Gastrocnemius medialis (tissue), 4 donors: ENCODE measurements at places on chromosomes 13 and 19. TPM values are rescaled to one million over a fixed set of nuclear protein-coding genes. Genes with fewer than 3 reads are reported as not detected.

- no peak for DNase-seq
Observed at GRCh38 chr13:110642291-110642981, 27.1 kb downstream of the NAXD start.

- DNase-seq, result no peak
Observed at GRCh38 chr13:65966991-65967451, 1263.1 kb downstream of the PCDH9 start.

GRCh38 chr19:11102944-11103343 is 13.7 kb downstream of the LDLR start:
- DNase-seq, result no peak

- no peak for DNase-seq
Observed at GRCh38 chr19:41709951-41710645, 1.7 kb downstream of the CEACAM5 start.

DNA sequence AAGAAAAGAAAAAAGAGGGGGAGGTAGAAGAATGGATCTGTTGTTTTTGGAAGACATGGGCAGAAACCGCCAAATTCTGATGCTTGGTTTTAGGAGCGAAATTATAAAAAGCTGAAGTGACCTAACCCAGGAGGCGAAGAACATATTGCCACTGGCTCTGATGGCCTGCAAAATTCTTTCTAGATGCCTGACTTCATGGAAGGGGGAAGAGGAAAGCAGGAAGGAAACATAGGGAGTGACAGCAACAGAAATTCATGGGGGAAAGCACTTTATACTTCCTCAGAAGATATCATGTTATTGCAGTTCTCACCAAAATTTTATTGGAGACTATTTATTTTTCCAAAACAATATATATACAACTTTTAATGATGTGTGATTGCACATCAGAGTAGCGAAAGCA is 213.5 kb downstream of the DLEU7 start:
- DNase-seq, result no peak

- no peak for DNase-seq
Observed at GRCh38 chr13:53074114-53074513, 45.5 kb downstream of the OLFM4 start.

DNA sequence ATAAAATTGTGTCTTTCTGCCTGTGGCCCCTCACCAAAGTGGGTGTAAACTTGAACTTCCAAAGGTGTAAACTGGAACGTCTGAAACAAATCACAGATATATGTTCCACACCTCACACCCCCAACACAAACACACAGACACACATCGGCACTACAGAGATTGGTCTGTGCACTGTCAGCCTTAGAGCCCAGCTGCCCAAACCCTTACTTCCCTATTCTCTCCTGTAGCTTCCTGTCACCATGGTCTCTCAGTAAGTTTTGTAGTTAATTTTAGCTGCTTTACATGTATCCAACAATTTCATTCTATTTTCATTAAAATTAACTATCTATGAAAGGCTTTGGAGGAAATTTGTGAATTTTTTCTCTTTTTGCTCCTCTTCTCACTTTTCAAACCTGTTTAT is 5.4 kb downstream of the TM9SF2 start:
- no peak for DNase-seq

GRCh38 chr13:75492389-75492788 is 10.4 kb upstream of the TBC1D4 start:
- DNase-seq, result no peak

- no peak for DNase-seq
Observed at GRCh38 chr13:111521691-111522229, 201.3 kb downstream of the TEX29 start.

DNA sequence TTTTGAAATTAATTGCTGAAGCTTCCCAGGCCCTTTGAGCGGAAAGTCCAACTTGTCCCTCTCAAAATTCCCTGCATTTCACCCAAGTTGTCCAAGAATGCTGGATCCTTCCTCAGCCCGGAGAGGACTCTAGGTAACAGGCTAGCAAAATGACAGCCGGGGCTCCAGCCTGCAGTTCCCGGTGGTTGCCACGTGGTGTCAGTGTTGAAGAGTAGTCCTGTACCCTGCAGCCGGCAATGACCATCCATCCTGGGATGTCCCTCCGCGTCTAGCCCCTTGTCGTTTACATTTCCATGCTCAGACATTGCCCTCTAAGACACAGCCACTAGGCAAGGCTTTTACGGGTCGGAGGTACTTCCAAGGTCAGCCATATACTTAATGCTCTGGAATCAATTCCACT is 31.4 kb upstream of the MTIF3 start:
- no peak for DNase-seq

DNA sequence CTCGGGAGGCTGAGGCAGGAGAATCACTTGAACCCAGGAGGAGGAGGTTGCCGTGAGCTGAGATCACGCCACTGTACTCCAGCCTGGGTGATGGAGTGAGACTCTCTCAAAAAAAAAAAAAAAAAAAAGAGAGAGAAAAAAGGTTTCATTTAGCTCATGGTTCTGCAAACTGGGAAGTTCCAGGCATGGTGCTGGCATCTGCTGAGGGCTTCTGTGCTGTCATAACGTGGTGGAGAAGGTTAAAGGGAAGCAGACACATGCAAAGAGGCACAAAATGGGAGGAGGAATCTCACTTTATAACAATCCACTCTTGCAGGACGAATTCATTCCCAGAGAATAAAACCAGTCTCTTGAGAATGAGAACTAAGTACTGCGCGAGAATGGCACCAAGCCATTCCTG is 34.9 kb upstream of the SIAH3 start:
- no peak for DNase-seq

DNA sequence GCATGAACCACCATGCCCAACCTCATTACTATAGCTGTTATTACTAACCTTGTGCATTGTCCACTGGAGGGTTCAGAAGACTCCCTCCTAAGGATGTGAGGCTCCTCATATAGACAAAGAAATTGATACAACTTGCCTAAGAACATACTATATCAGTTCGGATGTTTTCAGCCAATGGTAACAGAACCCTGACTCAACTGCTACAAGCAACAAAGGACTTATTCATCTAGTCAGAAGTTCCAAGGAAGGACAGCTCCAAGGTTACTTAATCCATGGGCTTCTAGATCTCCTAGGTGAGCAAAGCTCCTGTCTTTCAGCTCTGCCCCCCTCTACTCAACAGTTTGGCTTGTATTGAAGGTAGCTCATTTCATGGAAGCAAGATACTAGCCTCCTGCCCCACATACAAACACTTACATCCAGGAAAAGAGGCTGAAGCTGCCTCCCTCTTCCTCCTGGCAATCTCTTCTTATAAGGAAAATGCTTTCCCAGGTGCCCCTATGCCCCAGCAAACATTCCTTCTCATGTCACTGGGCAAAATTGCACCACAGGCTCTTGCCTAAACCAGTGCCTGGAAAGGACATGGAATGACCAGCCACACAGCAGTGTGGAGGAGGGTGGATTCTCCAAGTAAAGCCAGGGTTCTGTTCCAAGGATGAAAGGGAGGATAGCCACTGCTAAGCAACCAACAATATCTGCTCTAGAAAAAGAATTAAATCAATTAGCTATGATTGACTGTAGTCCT is 497.8 kb downstream of the FOXO1 start:
- DNase-seq, result no peak

GRCh38 chr19:39315933-39316332 is 4.7 kb downstream of the LRFN1 start:
- DNase-seq, result no peak

GRCh38 chr13:79369226-79369625 is 36.8 kb downstream of the RBM26 start:
- DNase-seq, result no peak

DNA sequence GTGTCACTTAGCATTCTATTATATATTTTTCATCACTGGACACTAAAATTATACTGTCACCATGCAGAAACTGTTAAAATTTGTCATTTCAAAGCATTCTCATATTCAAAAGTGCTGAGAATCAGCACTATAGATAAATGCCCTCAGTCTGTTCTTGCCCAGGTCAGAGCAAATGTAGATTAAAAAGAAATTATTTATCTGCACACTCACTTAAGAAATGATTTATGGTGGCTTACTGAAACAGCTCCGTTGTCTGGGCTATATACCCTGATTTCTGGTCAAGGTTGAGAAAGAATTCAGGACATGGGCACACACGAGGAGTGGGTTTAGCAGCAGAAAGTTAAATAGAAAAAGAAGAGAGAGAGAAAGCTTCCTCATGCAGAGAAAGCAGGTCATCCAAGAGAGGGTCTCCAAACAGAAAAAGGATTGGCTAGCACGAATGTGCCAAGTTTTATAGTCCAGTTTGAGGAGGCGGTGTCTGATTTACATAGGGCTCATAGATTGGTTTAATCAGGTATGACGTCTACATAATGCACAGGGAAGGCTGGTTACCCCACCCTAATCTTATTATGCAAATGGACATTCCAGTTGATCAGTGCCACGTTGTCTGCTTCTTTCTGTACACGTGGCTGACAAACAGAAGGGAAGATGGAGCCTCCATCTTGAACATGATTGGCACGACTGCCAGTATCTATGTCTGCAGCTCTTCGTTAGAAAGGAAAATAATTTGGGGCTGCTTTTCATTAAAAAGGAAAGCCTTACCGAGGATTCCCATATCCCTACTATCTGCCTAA is 47.3 kb upstream of the N4BP2L1 start:
- no peak for DNase-seq

DNA sequence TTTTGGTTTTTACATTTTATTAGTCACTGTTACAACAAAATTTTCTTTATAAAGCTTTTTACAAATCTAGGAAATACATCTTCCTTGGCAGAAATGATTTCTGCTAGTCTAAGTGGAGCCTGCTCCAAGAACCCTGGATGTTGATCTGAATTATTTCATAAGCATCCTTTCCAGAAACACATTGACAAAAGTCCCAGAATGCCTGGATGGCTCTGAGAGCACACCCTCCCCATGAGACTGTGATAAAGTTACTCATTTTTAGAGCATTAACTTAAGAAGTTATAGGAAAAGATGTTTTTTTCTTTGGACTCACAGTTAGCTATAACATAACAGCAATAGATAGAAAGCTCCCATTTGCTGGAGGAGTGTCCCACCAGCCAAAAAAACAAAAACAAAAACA is 559.6 kb upstream of the SPRY2 start:
- DNase-seq, result no peak

DNA sequence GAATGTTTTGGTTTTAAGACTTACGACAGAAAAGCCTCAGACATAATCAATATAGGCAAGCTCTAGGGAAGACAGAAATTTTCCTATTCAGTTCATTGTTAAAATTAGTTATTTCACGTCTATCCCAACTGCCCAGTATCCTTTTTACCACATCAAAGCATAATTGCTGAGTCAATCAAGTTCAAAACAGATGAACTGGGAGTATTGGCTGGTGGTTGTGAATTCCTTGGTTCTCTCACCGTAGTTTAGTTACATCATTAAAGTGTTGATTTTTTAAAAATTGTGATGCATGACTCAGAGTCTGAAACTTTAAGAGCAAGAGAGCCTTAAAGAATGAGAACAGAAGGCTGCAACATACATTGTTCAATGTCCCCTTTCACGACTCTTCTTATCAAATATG is 143.3 kb upstream of the FREM2 start:
- DNase-seq, result no peak

- no peak for DNase-seq
Observed at GRCh38 chr13:41075034-41075433, 13.7 kb downstream of the WBP4 start.

- DNase-seq, result no peak
Observed at GRCh38 chr13:28820099-28821051, at the start of gene MTUS2. Gene MTUS2, plus strand, starts transcription at chr13:28820339.

GRCh38 chr19:33435706-33436359 is 62.3 kb downstream of the CEBPG start:
- DNase-seq, result no peak

GRCh38 chr13:50357586-50358118 is 342.4 kb downstream of the KCNRG start:
- DNase-seq, result no peak

DNA sequence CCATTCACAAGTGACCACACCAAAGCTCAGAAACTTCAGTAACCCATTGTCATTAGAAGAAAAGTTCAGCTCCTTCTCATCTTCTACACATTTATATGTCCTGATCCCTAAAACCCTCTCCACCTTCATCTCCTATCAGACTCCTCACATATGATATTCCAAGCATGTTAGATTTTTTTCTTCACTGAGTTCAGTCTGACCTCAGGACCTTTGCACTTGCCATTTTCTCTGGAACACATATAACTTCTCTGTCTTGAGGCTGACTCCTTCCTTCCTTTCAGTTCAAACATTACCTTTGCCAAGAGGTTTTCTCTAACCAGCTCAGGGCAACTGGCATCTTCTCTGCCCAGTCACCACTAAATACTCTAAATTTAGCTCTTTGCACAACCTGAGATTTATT is 54.1 kb downstream of the C13orf42 start:
- no peak for DNase-seq

DNA sequence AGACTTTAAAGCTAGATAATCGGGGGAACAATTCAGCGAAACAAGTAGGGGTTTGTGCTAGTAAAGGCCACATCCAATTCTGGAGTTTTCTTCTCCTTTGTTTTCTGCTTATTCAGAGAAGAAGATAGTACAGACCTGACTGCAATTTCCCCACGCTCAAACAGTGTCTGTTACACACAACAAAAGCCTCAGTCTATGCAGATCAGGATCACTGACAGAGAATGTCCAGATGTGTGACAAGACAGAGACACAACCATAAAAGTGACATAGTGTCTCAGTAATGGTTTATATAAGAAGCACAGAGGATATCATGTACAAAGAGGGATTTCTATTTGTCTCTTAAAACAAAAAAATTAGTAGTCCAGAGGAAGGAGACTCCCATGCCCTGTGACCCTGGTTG is 70.7 kb upstream of the GTF3A start:
- no peak for DNase-seq

The FPR1 gene
- total RNA-seq, result 6.0 TPM

The ATP8B3 gene
- total RNA-seq, result not detected

The CCDC70 gene
- total RNA-seq, result not detected

The PPP1R13L gene
- total RNA-seq, result 1.2 TPM

The MISP3 gene
- total RNA-seq, result 5.6 TPM

The RFPL4AL1 gene
- not detected for total RNA-seq

The CD70 gene
- total RNA-seq, result not detected

The CAMSAP3 gene
- not detected for total RNA-seq

The KCNN4 gene
- 1.7 TPM for total RNA-seq

The SPC24 gene
- not detected for total RNA-seq

The ELANE gene
- total RNA-seq, result 0.46 TPM

The ZNF560 gene
- total RNA-seq, result not detected

The TNFSF11 gene
- total RNA-seq, result not detected

The TEAD2 gene
- 12.6 TPM for total RNA-seq

The ZNF285 gene
- total RNA-seq, result 1.0 TPM
